Bronchial epithelial cell (primary cell): ENCODE measurements at places on chromosomes 7 and 10.

GRCh38 chr7:111622084-111622483 lies 59.8 kb upstream of the IMMP2L start:
- no peak for DNase-seq

DNA sequence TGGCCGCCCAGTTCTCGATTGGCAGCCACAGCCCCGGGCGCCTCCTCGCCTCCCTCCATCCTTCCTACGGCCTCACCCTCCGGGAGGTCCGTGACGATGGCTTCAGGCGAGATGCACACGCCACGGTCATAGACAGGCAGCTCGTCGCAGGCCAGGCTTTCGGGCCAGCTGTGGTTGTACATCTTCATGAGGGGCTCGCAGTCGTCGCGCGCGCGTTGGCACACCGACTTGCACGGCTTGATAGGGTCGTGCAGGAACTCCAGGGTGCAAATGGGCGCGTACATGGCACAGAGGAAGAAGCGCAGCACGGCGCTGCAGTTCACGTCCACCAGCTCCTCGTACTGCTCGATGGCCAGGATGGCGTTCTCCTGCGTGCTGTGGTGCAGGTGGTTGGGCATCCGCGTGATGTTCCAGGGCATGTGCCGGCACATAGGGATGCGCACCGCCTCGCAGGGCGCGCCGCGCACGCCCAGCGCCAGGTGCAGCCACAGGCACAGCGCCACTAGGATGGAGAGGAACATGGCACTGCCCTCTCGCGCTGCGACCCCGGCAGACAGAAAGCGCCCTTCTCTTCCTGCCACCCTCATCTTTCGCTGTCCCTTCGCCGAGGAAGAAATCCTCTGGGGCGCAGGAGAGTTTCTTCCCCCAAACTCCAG lies 472 bp downstream of the SFRP4 start:
- no peak for DNase-seq

DNA sequence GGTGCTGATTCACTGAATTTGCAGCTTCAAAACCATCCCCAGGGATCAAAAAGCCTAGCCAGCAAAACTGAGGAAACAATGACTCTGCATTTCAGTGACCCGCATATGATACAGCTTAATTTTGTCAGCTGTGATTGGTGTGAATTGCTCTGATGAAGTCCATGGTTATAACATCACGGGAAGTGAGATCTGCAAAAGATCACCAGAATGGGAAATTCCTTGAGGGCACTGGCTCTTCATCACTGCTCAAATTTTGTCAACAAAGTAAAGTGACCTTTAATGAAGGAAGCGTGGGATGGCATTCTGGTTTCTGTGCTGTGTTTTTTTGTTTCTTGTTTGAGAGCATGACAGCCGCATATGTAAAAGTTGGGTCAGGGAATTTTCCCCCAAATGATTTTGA lies 745.9 kb downstream of the GATA3 start:
- DNase-seq: no peak

DNA sequence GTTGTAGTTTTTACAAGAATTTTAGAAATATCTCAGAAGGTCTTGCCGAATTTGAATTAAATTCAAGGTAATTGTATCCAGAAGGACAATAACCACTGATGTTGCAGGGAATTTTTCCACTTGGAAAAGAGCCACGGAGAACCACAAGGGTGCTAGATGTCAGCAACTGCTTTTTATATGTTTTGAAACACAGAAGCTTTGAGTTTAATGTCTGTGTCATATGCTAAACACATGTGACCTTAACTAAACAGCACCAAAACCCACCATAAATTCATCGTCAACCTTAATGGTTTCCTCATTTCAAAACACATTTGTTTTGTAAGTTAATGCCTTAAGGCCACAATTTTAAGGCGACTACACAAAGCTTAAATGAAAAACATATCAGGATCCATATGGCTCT lies 106.9 kb downstream of the COL28A1 start:
- DNase-seq: no peak

GRCh38 chr7:124635416-124635815 lies 130.2 kb downstream of the GPR37 start:
- no peak for DNase-seq

- no peak for DNase-seq
These were observed 14.2 kb downstream of the SNX8 start for GRCh38 chr7:2299870-2300512.

DNA sequence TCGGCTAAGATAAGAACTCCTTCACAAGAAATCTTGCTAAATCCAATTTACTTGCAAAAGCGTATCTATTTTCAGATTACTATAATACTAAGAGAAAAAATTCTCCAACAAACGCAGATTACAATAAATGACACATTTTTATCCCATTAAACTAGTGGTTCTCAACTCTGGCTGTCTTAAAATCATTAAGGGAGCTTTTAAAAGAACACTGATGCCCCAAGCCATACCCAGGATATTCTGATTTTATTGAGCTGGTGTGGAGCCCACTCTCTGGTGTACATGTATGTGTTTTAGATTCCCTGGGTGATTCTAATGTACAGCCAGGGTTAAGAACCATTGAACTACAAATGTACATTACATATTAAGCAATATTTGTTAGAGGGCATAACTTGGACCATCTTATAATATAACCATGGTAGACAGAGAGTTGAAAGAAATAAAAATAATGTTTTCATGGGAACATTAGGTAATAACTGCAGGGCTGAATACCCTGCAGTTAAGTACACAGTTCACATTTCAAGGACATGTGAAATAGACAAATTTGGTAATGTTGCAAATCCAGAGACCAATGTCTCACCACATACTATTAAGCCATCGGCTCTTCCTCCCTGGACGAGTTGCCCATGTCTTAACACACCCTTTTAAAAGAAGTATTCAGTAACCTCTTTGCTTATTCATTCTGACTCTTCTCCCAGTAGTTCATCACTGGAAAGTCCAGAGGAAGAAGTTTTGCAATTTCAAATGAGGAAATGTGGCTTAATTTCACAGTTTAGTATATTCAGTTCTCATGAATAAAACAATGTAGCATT lies 6.2 kb downstream of the GSAP start:
- DNase-seq: peak; percentile 98

- no peak for DNase-seq
These were observed 11.4 kb downstream of the NET1 start for GRCh38 chr10:5423771-5424170.
